ENCODE measurements at places on chromosomes 11 and 22.

- DNase-seq = no peak
Measured at GRCh38 chr22:24414984-24415945, 12.1 kb upstream of the ADORA2A start.

DNA sequence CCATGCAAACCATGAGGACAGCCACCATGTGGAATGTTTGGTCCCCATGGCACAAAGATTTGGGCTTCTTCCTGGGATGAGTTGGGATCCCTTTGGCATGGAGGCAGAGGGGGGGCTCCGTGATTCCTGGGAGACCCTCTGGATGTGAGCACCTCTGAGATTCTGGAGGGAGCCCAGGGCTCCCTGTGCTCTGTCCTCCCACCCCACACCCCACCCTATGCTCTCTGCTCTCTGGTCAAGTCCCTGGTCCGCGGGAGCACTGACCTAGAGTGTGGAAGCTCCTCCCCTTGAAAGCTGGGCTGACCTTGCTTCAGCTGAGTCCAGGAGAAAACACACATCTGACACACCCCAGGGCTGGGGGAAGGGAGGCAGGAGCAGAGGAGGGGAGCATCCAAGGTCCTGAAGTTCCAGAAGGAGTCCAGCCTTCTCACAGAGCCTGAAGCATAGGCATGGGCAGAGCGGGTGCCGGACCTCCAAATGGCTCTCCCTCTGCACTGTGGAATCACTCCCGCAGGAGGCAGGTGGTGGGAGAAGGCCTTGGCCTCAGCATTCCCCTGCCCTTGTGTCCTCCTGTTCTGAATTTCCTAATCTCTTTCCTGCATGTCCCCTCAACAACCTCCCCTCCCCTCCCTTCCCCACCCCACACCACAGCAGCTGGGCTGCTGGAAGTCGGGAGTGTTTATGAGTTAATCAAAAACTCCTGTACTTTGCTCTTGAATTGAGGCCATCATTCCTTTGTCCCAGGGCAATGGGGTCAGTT is 25.7 kb upstream of the OAF start:
- no peak for DNase-seq

DNA sequence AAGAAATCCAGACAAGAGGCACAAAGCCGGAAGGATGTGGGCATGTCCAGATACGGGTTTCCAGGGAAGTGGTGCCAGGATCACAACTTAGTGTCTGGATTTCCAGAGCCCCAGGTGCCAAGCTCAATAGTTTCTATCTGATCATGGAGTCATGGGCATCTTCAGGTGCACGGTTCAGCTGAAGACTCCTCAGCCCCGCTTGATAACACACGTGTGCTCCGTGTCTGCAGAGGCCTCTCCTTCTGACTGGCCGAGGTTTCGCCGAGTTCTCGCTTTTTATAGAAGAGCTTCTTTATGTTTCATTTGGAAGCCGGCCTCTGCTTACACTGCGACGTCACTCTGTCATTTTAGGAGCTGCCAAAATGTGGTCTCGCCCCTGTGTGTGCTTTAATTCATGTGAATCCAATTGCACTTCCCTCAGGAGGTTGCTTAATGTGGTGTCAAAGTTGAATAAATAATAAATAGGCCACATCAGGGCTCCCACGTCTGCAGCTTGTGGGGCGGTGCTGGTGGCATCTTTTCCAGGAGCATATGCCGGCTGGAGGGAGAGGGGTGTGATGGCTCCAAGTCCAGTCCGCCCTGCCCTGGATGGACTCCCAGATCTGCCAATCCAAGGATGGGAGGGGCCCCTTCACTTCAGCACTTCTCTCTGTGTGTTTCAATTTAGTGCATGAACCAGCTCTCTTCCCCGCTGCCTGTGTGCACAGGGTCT is 1410.8 kb downstream of the TBC1D22A start:
- DNase-seq = no peak

DNA sequence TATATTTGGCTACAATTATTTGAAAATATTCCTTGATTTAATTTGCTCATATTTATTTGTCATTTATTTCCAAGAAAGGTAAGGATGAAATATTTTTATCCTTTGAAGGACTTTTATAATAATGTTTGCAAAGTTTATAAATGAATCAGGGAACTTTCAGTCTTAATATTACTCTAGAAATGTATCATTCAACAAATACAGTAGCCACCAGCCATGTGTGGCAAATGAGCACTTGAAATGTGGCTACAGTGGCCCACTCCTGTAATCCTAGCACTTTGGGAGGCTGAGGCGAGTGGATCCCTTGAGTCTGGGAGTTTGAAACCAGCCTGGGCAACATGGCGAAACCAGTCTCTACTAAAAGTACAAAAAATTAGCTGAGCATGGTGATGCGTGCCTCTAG is 20.3 kb upstream of the PHF21A start:
- DNase-seq = no peak

DNA sequence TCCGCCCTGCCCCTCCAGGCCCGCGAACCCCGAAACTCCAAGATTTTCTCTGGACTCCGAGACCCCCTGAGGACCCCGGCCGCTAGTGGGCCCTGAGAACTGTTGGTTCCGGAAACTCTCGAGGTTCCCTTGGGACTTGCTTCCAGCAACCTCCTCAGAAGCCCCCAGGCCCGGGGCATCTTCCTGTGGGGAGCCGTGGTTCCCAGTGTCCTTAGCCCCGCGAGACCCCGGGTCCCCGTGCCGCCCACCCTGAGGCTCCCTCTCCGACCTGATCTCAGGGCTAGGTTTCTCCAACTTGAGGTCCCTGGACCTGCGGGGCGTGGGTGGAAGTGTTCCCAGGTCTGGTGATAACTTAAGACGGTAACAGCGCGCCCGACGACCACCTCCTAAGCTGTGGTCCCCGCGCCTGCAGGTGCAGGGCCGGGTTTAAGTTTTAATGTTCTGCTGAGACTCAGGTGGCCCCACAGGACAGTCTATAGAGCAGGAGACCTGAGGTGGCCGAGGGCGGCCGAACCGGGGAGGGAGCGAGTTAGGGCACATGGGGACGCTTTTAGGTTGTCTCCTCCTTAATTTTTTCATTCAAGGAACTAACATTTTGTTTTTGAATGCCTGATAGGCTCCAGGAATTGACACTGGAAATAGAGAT is 720 bp downstream of the FAM118A start:
- DNase-seq = peak; percentile 42

- DNase-seq = no peak
Measured at GRCh38 chr22:40597526-40598430, 38.7 kb downstream of the MRTFA start.

DNA sequence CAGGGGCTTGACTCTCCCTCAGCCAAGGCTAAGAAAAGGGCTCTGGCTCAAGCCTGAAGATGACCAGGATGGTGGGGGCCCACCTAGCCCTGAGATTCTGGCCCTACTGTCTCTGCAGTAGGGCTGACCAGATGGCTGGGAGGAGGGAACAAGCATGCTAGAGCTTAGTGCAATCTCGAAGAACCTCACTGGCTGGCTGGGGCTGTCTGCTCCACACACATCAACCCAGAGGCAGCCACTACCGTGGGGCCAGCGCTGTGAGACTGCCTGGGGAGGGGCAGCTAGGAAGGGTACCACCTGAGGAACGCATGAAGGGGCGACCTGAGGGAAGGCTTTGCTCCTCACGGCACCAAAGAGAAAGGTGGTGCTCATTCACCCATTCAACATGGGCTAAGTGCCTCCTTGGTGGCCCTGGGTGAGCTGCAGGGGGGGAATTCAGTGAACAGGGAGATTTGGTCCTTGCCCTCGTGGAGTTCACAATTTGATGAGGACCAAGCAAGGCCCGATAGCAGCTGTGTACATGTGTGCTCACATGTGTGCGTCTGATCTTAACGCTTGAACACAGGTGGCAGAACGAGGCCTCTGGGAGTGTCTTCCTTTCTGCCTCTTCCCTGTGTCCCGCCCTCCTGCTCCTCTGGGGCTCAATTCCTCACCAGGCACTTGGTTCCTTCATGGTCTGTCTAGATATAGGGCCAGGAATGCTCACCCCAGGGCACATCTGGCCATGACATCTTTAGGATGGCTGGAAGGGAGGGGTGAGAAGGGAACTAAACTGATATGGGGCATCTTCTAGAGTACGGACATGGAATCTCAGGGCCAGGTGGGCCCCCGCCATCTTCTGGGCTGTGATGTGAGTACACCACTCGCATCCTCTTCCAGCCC is 102.3 kb upstream of the PITPNB start:
- DNase-seq = no peak

DNA sequence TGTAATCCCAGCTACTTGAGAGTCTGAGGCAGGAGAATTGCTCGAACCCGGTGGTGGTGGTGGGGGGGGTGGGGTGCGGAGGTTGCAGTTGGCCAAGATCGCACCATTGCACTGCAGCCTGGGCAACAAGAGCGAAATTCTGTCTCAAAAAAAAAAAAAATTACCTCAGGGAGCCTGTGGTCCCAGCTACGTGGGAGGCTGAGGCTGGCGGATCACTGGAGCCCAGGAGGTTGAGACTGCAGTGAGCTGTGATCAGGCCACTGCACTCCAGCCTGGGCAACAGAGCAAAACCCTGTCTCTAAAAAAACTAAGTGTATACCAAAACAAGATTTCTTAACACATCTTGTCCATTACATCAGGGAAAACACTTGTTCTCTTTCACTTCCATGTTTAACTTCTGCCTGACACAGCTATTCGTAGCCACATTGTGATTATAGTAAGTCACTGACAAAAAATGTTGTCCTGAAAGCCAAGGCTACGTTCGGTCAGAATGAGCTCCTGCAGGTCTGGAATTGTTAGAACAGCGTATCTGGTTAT is 1.4 kb downstream of the TMEM80 start:
- DNase-seq = no peak

GRCh38 chr11:122803716-122804115 is 34.6 kb upstream of the CRTAM start:
- DNase-seq = no peak

DNA sequence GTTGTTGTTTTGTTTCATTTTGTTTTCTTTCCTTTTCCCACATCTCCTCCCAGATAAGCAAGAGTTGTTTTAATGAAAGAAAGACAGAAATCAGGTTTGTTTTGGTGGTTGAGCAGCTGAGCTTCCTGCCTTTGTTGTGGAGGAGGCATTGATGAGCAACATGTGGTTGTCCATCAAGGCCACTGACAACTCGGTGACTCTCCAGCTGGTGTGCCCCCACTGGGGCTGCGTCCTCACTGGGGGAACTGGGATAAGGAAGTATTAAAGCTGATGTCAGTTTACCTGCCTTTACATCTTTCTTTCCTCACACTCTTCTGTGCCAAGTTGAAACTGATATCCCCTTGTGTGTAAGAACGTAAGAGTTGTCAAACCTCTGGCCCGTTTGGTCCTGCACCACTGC is 5.9 kb downstream of the VPS26B start:
- DNase-seq = no peak

DNA sequence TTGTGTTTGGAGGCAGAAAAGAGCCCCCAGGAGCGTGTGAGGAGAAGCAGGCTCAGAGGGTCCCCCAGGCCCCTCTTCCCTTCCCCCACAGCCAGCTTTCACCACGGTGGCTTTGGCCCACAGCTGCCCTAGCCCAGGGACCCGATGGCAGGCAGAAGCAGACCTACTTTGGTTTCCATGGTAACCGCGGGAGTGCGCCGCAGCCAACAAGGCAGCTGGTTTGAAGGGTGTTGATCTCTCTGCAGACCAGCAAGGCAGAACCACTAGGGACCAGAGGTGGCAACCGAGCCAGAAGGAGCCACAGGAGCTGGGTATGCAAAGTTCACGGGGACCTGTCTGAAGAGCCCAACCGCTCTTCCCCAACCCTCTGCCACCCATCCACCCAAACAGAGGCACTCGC is 69.4 kb downstream of the BUD13 start:
- DNase-seq = no peak

DNA sequence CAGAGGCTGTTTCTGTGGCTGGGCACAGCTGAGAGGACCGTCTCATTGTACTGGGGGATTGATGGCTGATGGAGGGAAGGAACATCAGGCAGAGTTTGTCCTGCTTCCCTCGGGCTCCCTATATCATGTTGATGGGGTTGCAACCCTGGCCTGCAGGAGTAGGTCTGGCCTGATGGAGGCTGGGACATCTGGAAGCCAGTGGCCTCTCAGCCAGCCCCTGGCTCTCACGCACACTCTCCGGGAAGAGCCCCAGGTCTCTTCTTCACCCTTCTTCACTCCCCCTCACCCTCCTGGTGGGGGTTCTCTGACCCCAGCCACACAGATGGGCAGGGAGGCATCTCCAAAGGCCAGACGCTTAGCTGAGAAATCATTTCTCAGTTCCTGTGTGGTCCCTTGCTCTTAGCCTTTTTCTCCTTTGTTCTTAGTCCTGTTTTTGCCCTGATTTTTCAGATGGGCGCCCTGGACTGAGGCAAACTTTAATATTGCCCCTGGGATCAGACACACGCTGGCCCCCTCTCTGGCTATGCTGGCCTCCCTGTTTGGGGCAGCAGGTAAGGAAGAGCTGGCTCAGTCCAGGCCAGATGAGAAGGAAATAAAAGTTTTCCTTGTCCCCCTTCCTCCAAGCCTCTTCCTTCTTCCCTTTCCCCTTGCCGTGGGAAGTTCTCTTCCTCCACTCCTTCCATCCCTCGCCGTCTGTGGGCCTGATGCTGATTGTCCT is 13.9 kb upstream of the ANO1 start:
- DNase-seq = no peak
